Aorta (tissue), 5 donors: ENCODE measurements at places on chromosomes 16 and 17.
A peak's percentile ranks its signal among the peaks of the same experiment; 100 is the strongest.

- no peak for DNase-seq
Measured at GRCh38 chr16:82957212-82957611, 330.4 kb downstream of the CDH13 start.

- no peak for DNase-seq
Measured at GRCh38 chr16:52721331-52721730, 174.4 kb upstream of the TOX3 start.

GRCh38 chr16:69476920-69477443, 52.6 kb downstream of the CYB5B start:
- no peak for DNase-seq

GRCh38 chr17:16467886-16468285, 24.1 kb downstream of the LRRC75A start:
- no peak for DNase-seq

- DNase-seq: no peak
Measured at GRCh38 chr17:19725486-19725885, 9.1 kb upstream of the SLC47A2 start.

- DNase-seq: no peak
Measured at GRCh38 chr17:17696882-17697633, 15.8 kb downstream of the RAI1 start.

- DNase-seq: no peak
Measured at GRCh38 chr17:81870981-81871386, at the start of gene ARHGDIA. TSS of gene ARHGDIA (minus strand) at chr17:81871337. CDS start at chr17:81869930, 1,407 bp downstream.

- DNase-seq: no peak
Measured at GRCh38 chr17:75542229-75542628, 16.7 kb downstream of the LLGL2 start.

GRCh38 chr17:18975597-18975996, 23.6 kb downstream of the SLC5A10 start:
- DNase-seq: no peak

DNA sequence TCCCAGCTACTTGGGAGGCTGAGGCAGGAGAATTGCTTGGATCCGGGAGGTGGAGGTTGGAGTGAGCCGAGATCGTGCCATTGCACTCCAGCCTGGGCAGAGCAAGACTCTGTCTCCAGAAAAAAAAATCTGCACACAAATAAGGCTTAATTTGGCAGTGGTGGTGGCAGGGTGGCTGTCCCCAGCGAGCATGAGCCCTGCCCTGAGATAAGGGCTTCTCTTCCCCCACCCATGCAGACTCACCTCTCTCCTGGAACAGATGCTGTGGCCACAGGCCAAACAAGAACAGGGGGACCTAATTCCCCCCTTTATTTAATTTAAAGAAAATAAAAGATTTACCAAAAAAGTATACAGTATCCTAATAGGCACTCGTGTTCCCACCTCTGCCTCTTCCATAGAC, 157.2 kb downstream of the RAB11FIP4 start:
- DNase-seq: no peak

DNA sequence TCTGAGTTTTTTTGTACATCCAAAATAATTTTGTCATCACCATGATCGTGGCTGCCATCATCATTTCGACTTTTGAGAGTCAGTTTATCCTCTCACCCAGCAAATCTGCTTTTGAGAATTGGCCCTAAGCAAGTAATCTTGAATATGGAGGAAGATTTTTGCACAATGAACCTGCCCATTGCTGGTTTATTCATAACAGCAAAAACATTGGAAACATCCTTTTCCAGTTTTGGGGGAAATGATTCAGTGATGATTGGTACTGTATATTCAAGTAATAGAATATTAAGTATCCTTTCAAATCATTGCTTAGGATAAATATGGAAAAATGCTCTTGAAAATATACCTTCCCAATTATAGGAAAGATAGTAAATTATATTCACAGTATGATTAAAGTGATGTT, 53.1 kb downstream of the PRKCA start:
- no peak for DNase-seq

GRCh38 chr16:22653876-22654275, 143.2 kb downstream of the NPIPB5 start:
- DNase-seq: no peak

- no peak for DNase-seq
Measured at GRCh38 chr17:38996660-38997337, 29.6 kb upstream of the FBXO47 start.

GRCh38 chr17:7484067-7484918, at the start of gene POLR2A:
TSS of gene POLR2A (plus strand) at chr17:7484366.
- DNase-seq: peak; percentile 99

- DNase-seq: no peak
Measured at GRCh38 chr16:53971616-53972015, 267.7 kb downstream of the FTO start.

DNA sequence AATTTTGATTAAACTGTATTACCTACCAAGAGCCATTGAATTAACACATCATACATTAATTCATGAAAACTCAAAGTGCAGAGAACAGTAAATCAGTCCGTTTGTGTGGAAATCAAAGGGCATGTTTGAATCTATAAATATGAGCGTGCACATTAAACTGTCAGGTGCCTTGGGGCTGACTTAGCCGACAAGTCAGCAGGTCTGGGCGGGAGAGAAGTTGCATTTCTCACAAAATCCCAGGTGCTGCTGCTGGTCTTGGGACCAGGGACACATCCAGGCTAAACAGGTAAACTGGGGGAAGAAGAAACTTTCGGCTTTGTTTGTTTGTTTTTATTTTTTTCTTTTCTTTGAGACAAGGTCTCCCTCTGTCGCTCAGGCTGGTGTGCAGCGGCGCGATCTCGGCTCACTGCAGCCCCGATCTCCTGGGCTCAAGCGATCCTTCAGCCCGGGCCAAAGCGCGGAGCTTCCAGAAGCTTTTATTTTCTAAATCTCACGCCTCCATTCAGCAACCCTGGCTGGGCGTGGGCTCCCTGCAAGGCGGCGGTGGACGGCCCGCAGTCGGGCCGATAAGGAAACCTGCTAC, 213.9 kb downstream of the MRTFB start:
- DNase-seq: peak; percentile 78

GRCh38 chr16:83164816-83165215, 538.0 kb downstream of the CDH13 start:
- DNase-seq: no peak

- no peak for DNase-seq
Measured at GRCh38 chr16:84869473-84869845, 49.7 kb downstream of the CRISPLD2 start.

DNA sequence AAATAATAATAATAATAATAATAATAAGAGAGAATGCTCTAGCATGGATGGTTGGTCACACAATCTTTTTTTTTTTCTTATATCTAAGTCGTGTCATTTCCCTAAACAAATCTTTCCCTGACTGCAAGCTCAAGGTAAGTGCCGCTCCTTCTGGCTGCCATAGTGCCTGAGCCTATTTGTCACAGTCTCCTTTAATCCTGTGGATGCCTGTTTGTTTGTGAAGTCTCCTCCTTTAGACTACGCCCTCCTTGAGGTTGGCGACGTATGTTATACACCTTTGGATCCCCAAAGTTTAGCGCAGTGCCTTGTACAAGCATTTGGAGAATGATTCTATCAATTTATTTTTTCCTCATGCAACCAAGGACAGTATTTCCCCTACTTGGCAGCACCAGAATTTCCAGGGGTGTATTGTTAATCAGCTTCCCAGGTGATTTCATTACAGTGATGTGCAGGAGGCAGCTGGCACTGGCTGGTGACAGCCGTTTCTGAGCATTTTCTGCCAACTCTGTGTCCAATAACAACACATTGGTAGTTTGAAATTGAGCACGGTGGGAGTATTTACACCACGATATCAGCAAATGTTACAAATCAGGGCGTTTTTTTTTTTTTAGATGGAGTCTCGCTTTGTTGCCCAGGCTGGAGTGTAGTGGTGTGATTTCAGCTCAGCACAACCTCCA, 26.6 kb downstream of the TMEM238L start:
- DNase-seq: no peak

- DNase-seq: no peak
Measured at GRCh38 chr17:12429116-12429515, 236.6 kb upstream of the MYOCD start.

DNA sequence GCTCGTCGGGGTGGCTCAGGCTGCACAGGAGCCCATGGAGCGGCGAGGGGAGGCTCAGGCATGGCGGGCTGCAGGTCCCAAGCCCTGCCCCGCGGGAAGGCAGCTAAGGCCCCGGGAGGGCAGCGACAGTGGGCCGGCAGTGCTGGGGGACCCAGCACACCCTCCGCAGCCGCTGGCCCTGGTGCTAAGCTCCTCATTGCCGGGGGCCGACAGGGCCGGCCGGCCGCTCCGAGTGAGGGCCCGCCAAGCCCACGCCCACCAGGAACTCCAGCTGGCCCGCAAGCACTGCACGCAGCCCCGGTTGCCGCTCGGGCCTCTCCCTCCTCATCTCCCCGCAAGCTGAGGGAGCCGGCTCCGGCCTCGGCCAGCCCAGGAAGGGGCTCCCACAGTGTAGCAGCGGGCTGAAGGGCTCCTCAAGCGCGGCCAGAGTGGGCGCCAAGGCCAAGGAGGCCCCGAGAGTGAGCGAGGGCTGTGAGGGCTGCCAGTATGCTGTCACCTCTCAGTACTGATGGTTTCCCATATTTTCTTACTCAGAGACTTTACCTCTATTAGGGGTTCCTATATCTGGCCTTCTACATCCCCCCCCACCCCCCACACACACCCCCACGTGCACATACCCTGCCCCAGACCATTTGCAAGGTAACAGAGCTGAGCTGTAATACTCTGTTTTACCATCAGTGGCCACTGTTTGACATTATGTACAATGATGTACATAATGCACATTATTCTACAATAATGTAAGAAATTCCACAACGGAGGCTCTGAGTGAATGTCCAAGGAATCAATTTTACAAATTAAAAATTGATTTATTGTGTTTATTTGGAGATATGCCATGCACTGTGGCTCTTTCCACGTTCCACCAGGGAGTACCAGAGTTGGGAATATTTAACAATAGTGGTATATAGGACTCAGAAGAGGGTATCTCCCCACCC, 3.7 kb upstream of the VAT1L start:
- DNase-seq: no peak

- no peak for DNase-seq
Measured at GRCh38 chr16:61792194-61792909, 243.9 kb downstream of the CDH8 start.

DNA sequence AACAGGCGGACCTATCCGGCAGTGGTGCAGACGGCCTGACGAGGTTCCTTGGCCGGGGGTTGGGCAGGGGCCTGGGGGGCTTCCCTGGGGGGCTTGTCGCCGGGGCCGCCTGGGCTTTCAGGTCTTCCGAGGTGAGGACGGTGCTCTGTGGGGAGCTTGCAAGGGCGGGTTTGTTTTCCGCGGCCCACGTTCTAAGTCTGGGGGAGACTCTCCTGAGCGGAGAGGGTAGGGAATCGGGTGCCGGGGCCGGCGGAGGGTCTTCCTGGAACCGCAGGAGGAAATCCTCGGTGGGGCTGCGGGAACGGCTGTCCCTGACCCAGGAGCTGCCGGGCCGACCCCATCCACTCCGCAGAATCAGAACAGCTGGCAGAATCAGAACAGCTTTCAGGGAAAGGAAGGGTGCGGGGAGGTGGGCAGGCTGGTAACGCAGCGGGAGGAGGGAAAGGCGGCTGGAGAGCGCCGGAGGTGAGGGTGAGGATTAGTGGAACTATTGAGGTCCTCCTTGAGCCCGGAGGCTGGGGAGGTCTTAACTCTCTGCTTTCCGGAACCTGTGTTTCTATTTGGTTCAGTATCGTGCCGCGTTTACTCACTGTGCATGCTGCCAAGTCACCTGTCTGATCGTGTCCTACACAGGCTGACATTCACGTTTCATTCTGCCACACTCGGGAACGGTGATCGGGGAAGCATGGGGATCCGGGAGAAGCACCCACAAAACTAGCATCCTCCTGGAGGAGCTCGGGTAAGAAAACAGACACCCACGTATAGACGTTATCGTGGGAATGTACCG, 28.9 kb downstream of the CPSF4L start:
- peak; percentile 87 for DNase-seq

- DNase-seq: peak; percentile 86
Measured at GRCh38 chr17:9002606-9003354, 18.5 kb upstream of the NTN1 start.

DNA sequence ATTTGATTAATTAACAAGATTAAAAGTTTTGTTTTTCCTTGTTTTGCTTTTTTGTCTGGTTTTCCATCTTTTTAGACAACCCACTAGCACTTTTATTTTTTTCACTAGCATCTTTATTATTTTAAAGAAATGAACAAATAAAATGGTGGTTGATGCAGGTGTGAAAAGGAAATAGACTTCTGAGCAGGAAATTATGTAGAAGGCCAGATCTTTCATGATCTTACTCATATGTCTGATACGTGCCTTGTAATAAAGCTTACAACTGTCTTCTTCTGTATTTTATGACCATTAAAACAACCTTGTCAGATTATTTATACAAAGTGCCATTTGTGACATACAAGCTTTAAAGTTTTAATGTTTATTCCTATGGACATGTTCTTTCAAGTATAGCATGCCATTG, 6.3 kb downstream of the SLFN12L start:
- DNase-seq: no peak

GRCh38 chr17:35076874-35077273, 13.4 kb upstream of the RFFL start:
- DNase-seq: no peak

DNA sequence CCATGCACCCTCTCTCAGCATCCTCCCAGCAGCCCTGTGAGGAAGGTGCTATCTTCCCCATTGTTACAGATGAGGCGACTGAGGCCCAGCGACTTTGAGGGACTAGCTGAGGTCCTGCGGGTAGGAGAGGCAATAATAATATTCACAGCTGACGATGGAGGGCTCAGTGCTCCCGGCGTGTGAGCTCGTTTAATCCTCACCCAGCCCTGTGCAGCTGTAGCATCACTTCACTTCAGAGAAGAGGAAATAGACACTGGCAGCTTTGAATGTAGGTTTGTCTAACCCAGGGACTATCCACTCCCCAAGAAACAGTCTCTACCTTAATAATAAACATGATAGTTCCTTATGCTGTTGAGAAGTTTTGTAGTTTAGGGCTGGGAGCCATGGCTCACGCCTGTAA, 21.6 kb downstream of the LASP1 start:
- DNase-seq: no peak

GRCh38 chr17:14442798-14443528, 142.1 kb downstream of the HS3ST3B1 start:
- DNase-seq: no peak

DNA sequence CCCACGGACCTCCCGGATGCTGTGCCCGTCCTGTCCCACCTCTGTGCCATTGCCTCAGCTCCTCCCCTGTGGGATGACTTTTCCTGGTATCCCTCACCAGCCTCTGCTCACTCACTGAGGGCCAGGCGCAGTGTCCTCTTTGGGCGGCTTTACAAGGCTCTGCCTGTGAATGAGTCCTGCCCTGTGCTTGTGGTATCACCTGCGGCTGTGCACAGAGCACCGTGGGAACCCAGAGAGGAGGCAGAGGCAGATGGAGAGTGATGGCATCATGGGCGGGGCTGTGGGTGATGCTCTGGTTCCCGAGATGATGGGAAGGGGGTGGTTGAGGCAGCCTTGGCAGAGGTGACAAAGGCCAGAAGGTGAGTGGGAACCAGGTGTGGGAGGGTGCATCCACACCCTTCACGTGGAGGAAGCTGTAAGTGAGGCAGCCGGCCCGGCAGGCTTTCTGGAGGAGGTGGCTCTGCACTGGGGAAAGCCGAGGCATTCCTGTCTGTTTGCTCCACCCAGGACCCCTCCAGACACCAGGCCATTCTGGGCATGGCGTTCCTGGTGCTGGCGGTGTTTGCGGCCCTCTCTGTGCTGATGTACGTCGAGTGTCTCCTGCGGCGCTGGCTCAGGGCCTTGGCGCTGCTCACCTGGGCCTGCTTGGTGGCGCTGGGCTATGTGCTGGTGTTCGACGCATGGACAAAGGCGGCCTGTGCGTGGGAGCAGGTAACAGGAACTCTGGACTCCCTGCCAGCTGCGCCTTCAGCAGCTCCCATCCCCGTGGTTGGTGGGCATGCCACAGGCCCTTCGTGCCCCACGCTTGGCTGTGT, 23.8 kb downstream of the ADCY7 start:
- no peak for DNase-seq

- peak; percentile 25 for DNase-seq
Measured at GRCh38 chr16:85825326-85825725, 25.8 kb downstream of the COX4I1 start.
